ENCODE measurements at places on chromosomes 11 and 22. TPM values are rescaled to one million over a fixed set of nuclear protein-coding genes. Genes with fewer than 3 reads are reported as not detected.

MRGPRX3 gene
- total RNA-seq, result not detected

PAMR1 gene
- total RNA-seq, result 10.4 TPM

RIBC2 gene
- 0.14 TPM for total RNA-seq

ART5 gene
- total RNA-seq, result 0.78 TPM

RAG2 gene
- not detected for total RNA-seq

OR8B12 gene
- not detected for total RNA-seq

IFT27 gene
- 9.4 TPM for total RNA-seq

TRIM29 gene
- 0.31 TPM for total RNA-seq

LINC01488 gene
- not detected for total RNA-seq

SPTBN2 gene
- 65.8 TPM for total RNA-seq
